ENCODE measurements at places on chromosomes 3 and 15. TPM values are rescaled to one million over a fixed set of nuclear protein-coding genes. Genes with fewer than 3 reads are reported as not detected.

- DNase-seq = no peak
Measured at GRCh38 chr3:125594125-125594524, 1.2 kb downstream of the OSBPL11 start.

GRCh38 chr15:39115379-39116057 lies 465.4 kb upstream of the THBS1 start:
- no peak for DNase-seq

GRCh38 chr15:66126456-66126855 lies 127.1 kb downstream of the MEGF11 start:
- no peak for DNase-seq

- DNase-seq = no peak
Measured at GRCh38 chr3:24340966-24341365, 153.7 kb downstream of the THRB start.

DNA sequence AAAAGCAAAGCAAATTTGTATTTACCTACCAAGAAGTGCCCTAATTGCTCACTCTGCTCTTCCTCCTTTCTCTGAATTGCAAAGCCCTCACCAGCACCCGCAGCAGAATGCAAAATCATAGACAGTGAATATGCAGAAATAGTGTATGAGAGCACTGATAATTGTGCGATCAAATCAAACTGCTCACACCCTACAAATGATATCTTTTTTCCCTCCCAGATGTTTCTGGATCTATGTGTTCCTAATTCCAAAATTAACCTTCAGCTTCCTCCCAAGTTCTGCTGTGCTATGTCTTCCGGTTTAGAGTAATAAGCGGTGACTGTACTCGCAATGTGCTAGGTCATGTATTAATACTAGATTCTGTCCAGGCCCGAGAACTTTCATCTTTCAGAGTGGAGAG lies 3.4 kb downstream of the GHSR start:
- DNase-seq = no peak

DNA sequence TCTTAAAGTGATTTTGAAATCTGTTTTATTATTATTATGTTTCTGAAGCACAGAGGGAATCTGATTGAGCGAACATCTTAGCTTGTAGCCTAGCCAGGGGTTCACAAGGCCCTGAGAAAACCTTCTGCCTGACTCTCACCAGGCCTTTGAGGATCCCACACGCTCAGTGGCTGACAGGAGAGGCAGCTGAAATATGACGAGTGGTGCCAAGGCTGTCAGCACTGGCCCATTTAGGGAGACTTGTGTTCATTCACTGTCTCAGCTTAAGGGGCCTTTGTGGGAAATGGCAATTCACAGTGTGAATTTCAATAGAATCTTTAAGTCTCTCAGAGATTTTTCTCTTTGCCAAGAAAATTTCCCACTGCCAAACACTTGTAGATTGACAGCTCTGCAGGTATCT lies 770.9 kb downstream of the TUSC7 start:
- no peak for DNase-seq

DNA sequence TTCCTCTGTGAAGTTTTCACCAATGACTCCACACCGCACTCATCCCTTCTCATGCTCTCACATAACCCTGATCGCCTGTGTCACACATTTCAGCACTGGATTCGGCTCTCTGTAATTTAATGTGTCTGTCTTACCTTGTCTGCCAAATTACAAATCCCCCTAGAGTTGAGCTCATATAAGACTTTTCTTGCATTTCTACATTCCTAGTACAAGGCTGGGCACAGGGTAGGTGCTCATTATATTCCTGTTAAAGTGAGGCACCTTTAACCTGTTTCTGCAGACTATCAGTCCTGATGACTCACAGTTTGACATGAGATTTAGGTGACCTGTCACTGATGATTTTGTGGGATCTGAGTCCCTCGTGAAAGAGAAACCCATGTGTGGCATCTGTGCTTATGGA lies 22.6 kb downstream of the TGM5 start:
- no peak for DNase-seq

- DNase-seq = no peak
Measured at GRCh38 chr3:126354776-126355175, 2.4 kb downstream of the KLF15 start.

- DNase-seq = no peak
Measured at GRCh38 chr3:58355179-58355578, 22.5 kb downstream of the PXK start.

GRCh38 chr3:97713634-97714033 lies 50.9 kb upstream of the ARL6 start:
- DNase-seq = no peak

GRCh38 chr15:54540721-54541120 lies 562.5 kb downstream of the UNC13C start:
- DNase-seq = peak; percentile 10

DNA sequence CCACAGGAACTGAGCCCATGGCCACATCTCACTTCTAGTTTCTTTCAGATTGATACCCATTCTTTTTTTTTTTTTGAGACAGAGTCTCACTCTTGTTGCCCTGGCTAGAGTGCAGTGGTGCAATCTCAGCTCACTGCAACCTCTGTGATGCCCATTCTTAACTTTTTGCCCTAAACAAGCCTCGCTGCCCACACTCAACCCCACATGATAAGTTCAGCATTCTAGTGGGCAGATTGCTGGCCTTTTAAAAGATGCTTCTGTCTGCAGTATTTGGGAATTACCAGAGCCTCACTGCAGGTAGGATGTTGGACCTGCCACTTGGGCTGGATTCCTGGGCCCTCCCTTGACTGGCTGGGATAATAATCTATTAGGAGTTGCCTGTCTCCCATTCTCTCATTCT lies 51.0 kb downstream of the TRANK1 start:
- no peak for DNase-seq

GRCh38 chr3:146503461-146504202 lies 34.3 kb upstream of the PLSCR2 start:
- DNase-seq = peak; percentile 96

DNA sequence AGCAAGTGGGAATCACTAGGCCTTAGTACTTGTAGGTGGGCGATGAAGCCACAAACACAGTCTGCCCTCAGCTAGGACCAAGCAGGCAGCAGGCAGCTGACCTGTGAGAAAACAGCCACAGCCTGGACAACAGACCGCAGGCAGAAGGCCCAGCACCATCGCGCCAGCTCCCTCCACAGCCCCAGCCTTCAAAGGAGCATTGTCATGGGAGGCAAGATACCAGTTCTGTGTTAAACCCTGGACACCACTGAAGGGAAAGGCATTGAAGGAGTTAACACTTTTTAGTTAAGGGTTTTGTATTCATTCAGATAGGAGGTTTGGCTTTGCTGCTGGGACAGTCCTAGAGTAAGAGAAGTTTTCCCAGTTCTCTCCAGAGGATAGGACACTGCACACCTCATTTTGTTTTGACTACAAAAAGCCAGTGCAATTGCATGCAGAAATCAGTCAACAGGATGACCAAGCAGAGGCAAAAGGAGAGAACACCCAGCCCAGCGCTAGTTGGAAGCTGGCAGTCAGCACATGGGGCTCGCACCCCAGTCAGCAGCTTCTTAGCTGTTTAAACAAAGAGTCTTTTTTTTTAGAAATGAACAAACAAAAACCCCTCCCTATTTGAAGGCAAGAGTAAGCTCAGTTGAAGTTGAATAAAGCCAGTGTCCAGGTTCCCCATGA lies 286.1 kb upstream of the TPM1 start:
- no peak for DNase-seq

GRCh38 chr3:11375333-11376088 lies 103.3 kb downstream of the ATG7 start:
- DNase-seq = no peak

DNA sequence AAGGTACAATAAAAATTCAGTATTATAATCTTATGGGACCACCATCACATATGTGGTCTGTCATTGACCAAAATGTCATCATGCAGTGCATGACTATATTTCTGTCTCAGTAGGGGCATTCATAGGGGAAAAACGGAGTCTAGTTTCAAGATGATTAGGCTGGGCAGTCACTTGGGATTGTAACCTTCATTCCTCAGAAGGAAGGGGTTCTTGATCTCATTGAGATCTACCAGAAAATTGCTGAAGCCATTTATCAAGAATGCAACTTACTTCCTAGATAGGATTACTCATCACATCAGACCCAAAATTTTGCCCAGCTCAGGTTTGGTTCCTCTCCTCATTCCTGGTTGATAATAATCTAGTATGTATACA lies 37.3 kb downstream of the BTD start:
- DNase-seq = peak; percentile 60

GRCh38 chr3:21889166-21889565 lies 138.2 kb upstream of the ZNF385D start:
- DNase-seq = no peak

DNA sequence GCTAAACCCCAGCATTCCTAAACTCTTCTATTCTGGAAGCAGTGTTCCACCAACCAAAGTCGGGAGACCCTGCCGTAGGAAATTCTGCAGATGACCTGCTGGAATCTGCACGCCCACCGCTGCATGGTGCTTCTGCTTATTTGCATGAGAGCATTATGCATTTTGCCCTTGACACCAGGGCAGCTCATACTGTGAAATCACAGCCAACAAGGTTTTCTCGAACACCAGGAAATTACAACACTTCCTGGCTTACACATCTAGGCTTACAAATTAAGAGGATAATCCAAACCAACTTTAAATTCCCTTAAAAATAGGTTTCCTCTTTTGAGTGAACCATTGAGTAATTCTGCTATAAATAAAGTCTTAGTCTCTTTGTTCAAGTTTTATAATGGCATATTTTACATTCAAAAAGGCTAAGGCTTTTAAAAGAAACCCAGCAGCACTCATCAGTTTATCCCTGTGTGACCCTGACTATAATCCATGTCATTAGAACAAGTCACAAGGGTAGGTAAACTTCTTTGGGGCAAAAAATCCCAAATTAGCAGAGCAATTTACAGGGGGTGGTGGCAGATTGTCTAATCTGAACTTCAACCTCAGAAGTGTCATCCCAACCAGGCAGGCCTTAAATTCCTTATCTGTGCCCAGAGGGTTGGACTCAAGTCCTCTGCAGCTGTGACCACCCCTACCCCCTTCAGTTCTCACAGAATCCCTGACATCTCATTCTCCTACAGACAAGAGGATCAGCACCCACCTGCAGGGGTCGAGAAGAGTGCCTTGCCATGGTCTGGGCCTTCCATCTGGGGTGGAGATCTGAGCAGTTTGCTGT lies 33.5 kb upstream of the RBP1 start:
- no peak for DNase-seq

DNA sequence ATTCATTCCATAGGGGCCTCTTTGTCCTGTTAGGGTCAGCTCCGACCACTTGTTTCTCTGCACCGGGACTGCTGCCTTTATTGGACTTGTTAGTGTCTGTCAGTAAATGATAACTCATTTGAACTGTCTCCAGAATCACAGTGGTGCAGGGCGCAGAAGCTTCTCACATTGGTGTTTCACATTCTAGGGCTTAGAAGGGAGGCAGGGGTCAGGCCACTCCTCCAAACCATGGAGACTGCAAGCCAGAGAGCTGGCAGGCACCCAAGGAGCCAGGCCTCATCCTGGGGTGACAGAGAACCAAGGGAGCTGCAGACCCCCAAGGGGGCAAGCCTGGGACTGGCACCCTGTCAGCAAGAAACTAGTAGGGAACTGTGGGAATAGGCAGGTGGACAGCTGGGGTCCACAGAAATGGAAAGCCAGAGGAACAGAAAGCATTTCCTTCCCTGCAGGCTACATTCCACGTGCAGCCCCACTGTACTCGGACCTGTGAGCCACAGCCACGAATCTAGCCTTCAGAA lies 49.1 kb downstream of the CCNL1 start:
- no peak for DNase-seq

DNA sequence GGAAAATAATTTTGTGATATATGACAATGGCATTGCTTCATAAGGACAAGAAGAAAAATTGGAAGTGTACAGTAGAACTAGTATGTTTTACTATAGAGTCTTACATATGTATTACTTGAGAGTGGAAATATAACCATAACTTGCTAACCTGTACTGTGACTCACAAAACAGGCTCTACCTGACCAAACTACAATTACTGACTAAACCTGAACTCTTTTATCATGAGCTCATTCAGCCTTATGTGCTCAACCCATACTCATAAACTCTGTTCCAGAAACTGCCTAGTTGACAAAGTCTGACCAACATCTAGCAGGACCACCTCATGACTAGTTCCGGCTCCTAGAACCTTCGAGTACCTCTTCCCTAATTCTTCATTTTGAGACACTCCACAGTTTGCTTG lies 6.3 kb downstream of the CDIN1 start:
- DNase-seq = no peak

- DNase-seq = peak; percentile 62
Measured at GRCh38 chr3:122774564-122774963, 19.1 kb downstream of the HSPBAP1 start.

GRCh38 chr3:161310649-161311423 lies 60.5 kb downstream of the SPTSSB start:
- DNase-seq = no peak

- no peak for DNase-seq
Measured at GRCh38 chr15:100336061-100336460, 5.7 kb downstream of the ADAMTS17 start.

- no peak for DNase-seq
Measured at GRCh38 chr15:63712828-63713520, 115.8 kb downstream of the FBXL22 start.

DNA sequence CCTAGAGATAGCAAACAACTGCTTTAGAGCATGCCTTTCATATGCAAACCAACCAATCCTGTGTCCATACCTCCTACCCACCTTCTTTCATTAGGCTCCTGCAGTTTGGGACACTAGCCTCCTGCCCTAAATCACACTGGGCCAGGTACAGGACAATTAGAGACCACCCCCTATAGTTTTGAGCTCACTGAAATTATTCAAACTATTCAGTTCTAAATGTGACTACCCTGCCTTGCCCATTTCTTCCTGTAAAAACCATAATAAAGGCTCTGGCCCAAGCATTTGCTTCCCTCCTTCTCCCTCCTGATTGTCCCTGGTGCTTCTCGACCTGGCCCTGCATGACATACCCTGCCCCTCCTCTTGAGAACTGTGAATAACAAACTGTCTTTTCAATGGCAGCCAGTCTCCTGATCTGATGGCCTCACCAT lies 31.4 kb upstream of the LRIG1 start:
- no peak for DNase-seq

DNA sequence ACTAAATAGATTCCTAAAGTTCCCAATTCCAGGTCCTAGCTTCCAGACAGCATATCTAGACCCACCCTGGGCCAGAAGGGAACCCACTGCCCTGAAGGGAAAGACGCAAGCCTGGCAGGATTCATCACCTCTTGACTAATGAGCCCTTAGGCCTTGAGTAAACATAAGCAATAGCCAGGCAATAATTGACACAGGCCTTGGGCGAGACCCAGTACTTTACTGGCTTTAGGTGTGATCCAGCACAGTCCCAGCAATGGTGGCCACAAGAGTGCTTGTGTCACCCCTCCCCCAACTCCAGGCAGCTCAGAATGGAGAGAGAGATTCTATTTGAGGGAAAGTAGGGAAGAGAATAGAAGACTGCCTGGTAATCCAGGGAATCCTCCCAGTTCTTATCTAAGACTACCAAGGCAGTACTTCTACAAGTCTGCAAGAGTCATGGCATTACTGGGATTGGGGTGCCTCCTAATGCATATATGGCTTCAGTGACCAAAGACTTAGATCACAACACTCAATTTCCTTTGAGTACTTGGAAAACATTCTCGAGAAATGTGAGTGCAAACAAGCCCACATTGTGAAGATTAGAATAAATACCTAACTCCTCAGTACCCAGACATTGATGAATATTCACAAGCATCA lies 30.4 kb upstream of the WWTR1 start:
- no peak for DNase-seq

Gene PLCH1
- 0.53 TPM for total RNA-seq

Gene KLF15
- 0.20 TPM for total RNA-seq

Gene FILIP1L
- total RNA-seq = not detected

Gene EPHA6
- 0.10 TPM for total RNA-seq

Gene CTXN2
- not detected for total RNA-seq

Gene PROK2
- total RNA-seq = not detected

Gene ATP13A5
- not detected for total RNA-seq

Gene FSTL1
- 144 TPM for total RNA-seq

Gene SLC2A2
- total RNA-seq = not detected

Gene PLA2G4E
- total RNA-seq = 0.07 TPM

Gene ZNF660
- total RNA-seq = 0.60 TPM

Gene NEK10
- total RNA-seq = 1.0 TPM

All from HT1080 (cell line).